Activated naive CD8-positive, alpha-beta T cell treated with anti-CD3 and anti-CD28 coated beads, Interleukin-2, amount 10 ng/mL, durations not matched to agents 7 days and 5 days (primary cell): ENCODE measurements at places on chromosomes 12 and 14.

DNA sequence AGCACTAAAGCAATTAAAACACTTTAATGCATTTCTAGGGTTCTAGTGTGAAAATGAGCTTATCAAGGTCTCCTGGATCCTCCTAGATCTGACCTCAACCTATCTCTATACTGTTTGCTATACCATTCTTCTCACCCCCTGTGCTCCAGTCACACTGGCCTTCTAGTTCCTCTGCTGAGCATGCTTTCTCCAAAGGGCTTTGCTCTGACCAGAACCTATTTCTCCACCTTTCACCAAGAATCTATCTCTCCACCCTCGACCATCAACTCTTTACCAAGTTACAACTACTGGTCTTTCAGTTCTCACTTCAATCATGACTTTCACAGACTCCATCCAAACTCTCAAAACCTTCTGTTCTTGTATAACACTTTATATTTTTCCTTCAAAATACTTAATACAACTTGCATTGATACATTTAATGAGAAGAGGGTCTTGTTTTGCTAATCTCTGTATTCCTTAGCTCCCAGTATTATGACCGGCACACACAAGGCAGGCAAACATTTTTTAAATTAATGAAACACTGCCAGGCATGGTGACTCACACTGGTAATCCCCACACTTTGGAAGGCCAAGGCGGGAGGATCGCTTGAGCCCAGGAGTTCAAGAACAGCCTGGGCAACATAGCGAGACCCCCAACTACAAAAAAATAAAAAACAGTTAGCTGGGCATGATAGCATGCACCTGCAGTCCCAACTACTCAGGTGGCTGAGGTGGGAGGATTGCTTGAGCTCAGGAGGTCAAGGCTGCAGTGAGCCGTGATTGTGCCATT lies 22.8 kb downstream of the PPP1R12A start:
- DNase-seq = no peak
- no peaks in the 10 kb centered on the region for H3K27me3 ChIP-seq
- peaks cover 21% of the 10 kb centered on the region for H3K4me1 ChIP-seq
- no peaks in the 10 kb centered on the region for H3K36me3 ChIP-seq
- no peak overlapping the region for H3K4me3 ChIP-seq
- no peak overlapping the region for H3K27ac ChIP-seq

- no peaks in the 10 kb centered on the region for H3K27me3 ChIP-seq
- no peak for DNase-seq
- H3K36me3 ChIP-seq = no peaks in the 10 kb centered on the region
- H3K27ac ChIP-seq = no peak overlapping the region
These were observed 67.6 kb downstream of the C12orf56 start for GRCh38 chr12:64323006-64323405.

DNA sequence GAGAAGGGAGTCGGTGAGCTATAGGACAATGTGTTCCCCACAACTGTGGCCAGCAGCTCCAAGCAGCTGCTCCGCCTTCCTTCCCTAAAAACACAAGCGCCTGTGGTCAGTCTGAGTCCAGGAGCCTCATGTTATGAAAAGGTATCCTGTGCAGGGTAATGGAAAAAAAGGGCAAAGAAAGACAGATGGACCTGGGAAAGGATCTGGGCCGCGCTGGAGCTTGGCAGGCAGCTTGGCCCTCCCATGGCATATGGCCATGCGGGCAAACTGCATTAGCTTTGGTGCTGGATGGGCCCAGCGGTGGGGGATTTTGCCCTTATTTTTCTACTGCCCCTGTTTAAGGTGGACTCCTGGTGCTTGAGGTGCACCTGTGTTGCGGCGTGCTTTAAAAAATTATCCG lies 23.7 kb upstream of the CHST11 start:
- H3K4me3 ChIP-seq = no peak overlapping the region
- no peak overlapping the region for H3K27ac ChIP-seq
- DNase-seq = no peak

- peaks cover 11% of the 10 kb centered on the region for H3K36me3 ChIP-seq
- H3K4me3 ChIP-seq = no peak overlapping the region
- peaks cover 2% of the 10 kb centered on the region for H3K4me1 ChIP-seq
These were observed 13.2 kb upstream of the BMAL2 start for GRCh38 chr12:27319409-27319808.
